ENCODE measurements at places on chromosomes 16 and 17. TPM values are rescaled to one million over a fixed set of nuclear protein-coding genes. Genes with fewer than 3 reads are reported as not detected.
A peak's percentile ranks its signal among the peaks of the same experiment; 100 is the strongest.

KRTAP2-1 gene
- polyA plus RNA-seq = not detected

HSF4 gene
- 9.1 TPM for polyA plus RNA-seq

GRCh38 chr16:84785843-84786581 lies 33.8 kb upstream of the CRISPLD2 start:
- DNase-seq = peak; percentile 40

DNA sequence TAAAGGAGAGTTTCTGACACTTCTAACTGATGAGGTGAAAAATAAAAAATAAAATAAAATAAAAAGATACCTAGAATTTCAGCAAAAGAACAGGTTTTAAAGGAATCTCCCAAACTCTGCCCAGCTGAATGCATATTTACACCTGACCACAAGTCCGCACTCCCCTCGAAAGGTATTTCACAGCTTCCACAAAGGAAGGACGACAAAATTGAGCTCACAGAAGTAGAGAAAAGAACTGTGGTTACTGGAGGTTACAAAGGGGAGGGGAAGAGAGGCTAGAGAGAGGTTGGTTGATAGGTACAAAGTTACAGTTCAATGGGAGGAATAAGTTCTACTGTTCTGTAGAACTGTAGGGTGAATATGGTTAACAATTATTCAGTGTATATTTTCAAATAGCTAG lies 5.0 kb downstream of the LITAF start:
- no peak for DNase-seq

GRCh38 chr16:67055712-67056487 lies 27.0 kb downstream of the CBFB start:
- no peak for DNase-seq

GRCh38 chr17:42518755-42519545 lies 17.1 kb upstream of the NAGLU start:
- DNase-seq = peak; percentile 77

DNA sequence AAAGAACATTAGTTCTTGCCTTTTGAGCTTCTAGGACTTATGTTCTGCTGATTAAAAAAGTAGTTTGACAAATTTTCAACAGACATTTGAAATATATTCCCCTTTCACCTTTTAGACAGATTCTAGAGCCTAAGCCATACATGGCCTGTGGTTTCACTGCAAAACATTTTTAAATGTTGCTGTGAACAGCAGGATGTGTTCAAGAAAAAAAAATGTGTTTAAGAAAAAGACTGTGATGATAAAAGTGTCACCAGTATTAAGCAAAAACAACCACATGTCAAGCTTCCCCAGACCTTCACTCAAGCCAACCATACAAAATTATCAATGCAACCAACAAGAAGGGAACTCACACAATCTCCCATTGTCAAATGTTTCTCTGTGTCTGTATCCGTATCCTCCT lies 103.5 kb downstream of the SYCE1L start:
- DNase-seq = no peak
